ENCODE measurements at places on chromosomes 5 and 9.
A peak's percentile ranks its signal among the peaks of the same experiment; 100 is the strongest.

DNA sequence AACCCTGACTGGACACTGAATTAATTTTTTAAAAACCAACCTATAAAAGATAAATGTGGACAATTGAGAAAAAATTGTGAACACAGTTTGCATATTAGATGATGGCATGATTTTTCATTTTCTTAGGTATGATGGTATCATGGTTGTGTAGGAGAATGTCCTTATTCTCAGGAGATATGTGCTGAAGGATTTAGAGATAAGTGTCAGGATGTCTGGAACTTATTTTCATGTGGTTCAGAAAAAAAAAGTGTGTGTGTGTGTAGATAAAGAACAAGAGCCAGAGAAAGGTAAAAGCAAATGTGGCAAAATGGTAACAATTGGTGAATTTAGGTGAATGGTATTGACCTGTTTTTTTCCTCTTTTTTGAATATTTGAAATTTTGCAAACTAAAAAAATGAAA, 4.0 kb downstream of the GNPDA1 start:
- no peak for DNase-seq

- DNase-seq, result peak; percentile 74
These were observed 32.2 kb downstream of the PRLR start for GRCh38 chr5:35198075-35198474.

DNA sequence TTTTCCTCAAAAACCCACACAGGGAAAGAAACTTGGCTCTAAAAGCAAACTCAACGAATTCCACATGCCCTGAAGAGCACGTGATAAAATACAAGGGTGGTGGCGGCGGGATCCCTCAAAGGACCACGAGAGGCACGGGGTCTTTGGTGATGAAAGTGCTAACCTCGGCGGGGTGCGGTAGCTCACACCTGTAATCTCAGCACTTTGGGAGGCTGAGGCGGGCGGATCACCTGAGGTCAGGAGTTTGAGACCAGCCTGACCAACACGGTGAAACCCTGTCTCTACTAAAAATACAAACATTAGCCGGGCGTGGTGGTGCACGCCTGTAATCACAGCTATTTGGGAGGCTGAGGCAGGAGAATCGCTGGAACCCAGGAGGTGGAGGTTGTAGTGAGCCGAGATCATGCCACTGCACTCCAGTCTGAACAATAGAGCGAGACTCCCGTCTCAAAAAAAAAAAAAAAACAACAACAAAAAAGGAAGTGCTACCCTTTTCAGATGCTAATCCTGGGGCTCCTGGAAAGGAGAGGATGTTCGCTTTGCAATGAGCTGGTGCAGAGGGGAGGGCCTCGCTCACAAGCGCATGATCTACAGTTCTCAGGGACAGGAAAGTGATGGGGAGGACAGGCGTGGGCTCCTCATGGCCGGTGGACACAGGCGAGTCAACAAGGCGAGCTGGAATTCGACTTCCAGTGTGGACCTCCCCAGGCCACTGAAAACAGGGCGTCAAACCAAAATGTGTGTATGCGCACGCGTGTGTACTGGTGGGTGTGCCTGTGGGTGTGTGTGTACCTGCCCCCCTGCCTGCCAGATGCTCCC, 54.1 kb downstream of the USP20 start:
- no peak for DNase-seq

DNA sequence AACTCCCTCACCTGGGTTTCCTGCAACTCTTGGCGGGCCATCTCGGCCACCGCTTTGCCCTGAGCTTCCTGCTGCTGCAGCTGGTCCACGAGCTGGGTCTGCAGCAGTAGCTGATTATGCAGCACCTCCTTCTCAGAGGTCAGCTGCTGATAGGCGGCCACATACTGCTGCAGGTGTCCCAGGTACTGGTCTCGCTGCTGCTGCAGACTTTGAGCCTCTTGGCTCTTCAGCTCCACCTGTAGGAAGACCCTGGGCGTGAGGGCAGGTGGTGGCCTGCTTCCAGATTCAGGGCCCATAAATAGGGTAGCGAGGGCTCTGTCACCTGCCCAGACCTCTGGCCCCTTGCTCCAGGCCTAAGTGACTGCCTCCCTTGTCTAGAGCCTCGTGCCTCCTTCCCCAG, 16.7 kb downstream of the GOLGA2 start:
- no peak for DNase-seq

GRCh38 chr5:39395521-39395920, 29.3 kb downstream of the DAB2 start:
- DNase-seq, result no peak

DNA sequence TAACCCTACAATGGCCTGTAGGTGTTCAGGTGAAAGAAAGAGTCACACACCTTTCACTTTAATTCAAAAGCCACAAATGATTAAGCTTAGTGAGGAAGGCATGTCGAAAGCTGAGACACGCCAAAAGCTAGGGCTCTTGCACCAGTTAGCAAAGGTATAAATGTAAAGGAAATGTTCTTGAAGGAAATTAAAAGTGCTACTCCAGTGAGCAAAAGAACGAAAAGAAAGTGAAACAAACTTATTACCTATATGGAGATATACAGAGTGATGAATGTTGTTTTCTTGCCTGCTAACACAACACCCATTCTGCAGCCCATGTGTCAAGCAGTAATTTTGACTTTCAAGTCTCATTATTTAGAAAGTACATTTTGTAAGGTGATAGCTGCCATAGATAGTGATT, 254.2 kb upstream of the SLC24A2 start:
- DNase-seq, result no peak

GRCh38 chr9:89868100-89868499, 263.3 kb downstream of the GADD45G start:
- DNase-seq, result no peak

- DNase-seq, result no peak
These were observed 298.4 kb upstream of the GRAMD2B start for GRCh38 chr5:126124706-126125345.

- peak; percentile 16 for DNase-seq
These were observed 185.4 kb upstream of the SEMA6A start for GRCh38 chr5:116759860-116760640.

- no peak for DNase-seq
These were observed 71.9 kb upstream of the OLFM1 start for GRCh38 chr9:135015565-135015964.

DNA sequence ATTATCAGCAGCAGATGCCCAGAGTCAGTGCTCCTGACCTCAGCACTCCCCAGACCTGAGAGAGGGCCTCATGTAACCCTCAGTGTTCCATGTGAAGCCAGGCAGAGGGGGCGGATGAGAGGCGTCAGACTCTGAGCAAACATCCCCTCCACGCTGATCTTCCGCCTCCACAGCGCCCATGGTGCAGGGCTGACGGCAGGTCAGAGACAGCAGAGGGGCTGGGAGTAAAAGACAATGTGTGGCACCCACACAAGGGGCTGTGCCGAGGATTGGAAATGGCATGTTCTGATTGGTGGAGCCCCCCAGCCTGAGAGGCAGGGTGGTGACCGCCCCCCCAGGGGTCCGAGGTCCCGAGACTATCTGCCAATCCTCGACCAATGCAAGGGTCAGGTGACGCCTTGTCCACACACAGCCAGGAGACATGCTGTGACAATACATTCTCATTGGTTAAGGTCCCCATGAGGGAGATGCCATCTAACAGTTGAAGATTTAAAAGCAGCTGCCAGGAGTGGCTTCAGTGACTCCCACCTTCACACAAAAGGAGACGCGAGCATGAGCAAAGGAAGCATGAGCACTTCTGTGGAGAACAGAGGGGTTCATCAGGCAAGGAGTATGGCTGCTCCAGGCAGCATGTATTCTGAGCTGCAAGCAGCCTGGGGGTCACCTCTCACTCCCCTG, 19.3 kb upstream of the SLC25A51 start:
- DNase-seq, result no peak

DNA sequence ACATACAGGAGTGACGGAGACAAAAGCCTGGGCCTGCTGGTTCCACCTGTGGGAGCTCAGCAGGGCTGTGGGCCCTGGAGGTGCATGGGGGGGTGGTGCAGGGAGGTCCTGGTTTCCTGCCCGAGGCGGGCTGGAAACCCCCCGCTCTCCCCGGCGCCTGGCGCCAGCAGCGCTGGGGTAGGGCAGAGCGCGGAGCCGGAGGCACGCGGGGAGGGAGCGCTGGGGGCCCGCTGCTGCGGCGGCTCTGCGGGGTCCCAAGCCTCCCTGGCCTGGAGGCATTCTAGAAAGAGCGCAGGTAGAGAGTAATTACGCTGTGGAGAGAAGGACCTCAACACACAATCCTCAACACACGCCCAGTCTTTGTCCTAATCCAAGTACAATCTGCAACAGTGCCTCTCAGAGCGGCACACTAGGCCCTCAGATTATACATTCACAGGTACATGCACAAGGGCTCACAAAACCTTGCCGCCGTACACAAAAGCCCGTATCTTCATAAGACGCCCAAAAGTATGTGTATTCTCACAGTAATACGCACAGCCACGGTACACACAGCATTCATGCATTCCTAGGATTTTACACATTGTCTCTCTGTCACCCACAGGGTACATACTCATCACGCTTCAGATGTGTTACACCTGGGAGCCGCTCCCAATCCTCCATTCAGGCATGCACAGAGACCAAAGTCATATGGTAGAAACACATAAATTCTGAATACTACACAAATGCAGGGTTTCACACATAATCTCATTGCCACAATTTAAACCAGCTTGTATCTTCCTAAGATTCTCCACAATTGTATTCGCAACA, 2.1 kb upstream of the HAND1 start:
- no peak for DNase-seq

- DNase-seq, result no peak
These were observed 216.0 kb downstream of the KDM4C start for GRCh38 chr9:6973762-6974161.

- DNase-seq, result no peak
These were observed 288.5 kb downstream of the MEF2C start for GRCh38 chr5:88594441-88594840.

All from transverse colon (tissue), 4 donors.